ENCODE measurements at places on chromosomes 6 and 20. TPM values are rescaled to one million over a fixed set of nuclear protein-coding genes. Genes with fewer than 3 reads are reported as not detected.

DNA sequence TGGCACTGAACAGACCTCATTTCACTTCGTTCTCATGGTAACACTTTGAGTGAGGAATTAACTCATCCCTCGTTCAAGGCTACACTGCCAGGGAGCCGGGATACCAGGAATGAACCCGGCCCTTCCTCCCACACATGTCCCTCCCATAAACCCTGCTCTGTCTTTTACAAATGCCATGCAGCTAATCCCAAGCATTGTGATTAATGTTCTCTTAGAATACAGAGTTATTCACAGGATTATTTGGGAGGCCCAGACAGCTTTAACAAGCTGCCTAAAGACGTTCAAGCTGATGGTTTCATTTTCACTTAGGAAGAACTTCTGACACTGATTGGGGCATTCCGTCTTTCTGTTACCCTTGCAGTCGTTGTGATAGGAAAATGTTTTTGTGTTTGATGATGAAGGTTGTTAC, 42.5 kb upstream of the CD83 start:
- no peak for DNase-seq

DNA sequence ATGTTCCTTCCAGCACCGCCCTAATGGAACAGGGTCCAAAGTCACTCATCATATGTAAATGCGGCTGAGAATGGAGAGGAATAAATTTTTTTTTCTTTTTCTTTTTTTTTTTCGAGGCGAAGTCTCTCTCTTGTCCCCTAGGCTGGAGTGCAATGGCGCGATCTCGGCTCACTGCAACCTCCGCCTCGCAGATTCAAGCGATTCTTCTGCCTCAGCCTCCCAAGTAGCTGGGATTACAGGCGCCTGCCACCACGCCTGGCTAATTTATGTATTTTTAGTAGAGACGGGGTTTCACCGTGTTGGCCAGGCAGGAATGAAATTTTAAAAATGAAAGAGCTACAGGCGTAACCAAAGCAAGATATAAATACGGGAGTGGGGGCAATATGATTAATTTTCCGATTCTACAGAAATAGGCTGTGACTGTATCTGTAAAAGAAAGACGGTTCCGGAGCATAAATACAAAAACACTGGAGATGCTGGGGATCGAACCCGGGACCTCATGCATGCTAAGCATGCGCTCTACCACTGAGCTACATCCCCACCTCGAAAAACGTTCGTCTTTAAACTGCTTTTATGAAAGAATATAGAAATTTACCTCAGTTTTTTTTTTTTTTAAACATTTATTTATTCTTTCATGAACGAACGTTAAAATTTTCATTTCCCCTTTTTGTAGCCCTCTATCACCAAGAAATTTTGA, 132.2 kb downstream of the GPX5 start:
- peak; percentile 40 for DNase-seq

GRCh38 chr6:92806254-92806653, 613.1 kb downstream of the EPHA7 start:
- no peak for DNase-seq

- DNase-seq, result no peak
These were observed 80.9 kb upstream of the HTR1E start for GRCh38 chr6:86856379-86856778.

DNA sequence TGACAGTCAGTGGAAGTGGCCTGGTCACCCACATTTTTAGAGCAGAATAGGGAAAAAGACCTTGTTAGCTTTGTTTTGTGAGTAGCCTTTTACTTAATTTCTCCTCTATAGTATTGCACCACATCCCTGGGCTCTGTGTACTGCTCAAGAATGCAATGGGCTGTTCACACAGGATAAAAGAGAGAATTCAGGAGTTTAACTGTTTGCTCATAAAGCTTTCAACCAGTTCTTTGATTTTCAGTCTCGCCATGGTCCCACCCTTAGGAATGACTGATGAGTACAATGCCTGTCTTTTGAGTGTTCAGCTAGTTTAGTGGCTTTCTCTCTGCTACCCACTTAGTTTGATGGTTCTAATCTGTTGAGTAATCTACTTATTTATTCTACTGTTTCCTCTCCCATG, 129.7 kb downstream of the PLG start:
- DNase-seq, result no peak

- DNase-seq, result no peak
These were observed 958.8 kb downstream of the TFAP2A start for GRCh38 chr6:9455864-9456658.

GRCh38 chr20:1862663-1863053, 32.5 kb upstream of the SIRPA start:
- no peak for DNase-seq

CYP24A1 gene
- not detected for total RNA-seq

DNA sequence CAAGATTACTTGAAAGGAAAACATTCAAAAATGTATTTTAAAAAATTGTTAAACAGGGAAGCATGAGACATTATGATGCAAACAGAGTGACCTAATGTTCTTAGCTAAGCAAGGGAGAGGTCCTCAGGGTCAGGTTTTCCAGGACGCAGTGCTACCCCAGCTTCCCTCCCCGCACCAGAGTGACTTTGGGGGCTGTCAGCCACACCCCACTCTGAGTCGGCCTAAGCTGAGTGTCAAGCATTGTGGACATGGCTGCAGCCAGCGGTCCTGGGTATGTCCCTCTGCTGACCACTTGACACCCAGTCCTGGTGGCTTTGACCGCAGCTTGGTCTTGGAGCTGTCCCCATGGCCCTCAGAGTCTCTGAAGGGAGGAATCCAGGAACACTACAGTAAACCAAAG, 54.9 kb upstream of the CD93 start:
- no peak for DNase-seq

BLOC1S5 gene
- total RNA-seq, result 13.8 TPM

NHSL1 gene
- total RNA-seq, result 155 TPM

EYA4 gene
- 0.41 TPM for total RNA-seq

GRCh38 chr6:18400831-18401446, 13.8 kb downstream of the RNF144B start:
- no peak for DNase-seq

DNA sequence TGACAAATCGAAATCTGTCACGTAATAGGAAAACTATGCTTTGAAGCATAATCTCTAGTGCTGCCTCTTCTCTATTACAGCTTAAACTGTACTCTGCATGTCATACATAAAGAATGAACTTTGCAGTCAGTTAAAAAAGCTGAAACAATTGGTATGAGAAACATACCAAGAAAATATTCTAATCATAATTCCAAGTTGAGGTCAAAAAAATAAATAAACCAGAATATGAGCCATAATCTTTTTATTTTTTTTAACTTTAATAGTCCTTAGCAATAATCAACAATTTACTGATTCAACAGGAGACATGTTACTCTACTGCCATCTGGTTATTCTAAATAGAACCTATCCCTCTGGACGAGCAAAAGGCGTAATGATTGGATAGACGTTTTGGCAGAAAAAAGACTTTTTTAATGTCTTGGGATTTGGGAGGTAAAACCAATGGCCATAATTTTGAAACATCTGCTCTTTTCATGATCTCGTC, 224.4 kb upstream of the FLRT3 start:
- no peak for DNase-seq

- no peak for DNase-seq
These were observed 27.8 kb upstream of the CENPW start for GRCh38 chr6:126312013-126312665.

MYB gene
- total RNA-seq, result 82.8 TPM

- no peak for DNase-seq
These were observed 24.9 kb downstream of the PDYN start for GRCh38 chr20:1968964-1969363.

OXT gene
- 0.66 TPM for total RNA-seq

DNA sequence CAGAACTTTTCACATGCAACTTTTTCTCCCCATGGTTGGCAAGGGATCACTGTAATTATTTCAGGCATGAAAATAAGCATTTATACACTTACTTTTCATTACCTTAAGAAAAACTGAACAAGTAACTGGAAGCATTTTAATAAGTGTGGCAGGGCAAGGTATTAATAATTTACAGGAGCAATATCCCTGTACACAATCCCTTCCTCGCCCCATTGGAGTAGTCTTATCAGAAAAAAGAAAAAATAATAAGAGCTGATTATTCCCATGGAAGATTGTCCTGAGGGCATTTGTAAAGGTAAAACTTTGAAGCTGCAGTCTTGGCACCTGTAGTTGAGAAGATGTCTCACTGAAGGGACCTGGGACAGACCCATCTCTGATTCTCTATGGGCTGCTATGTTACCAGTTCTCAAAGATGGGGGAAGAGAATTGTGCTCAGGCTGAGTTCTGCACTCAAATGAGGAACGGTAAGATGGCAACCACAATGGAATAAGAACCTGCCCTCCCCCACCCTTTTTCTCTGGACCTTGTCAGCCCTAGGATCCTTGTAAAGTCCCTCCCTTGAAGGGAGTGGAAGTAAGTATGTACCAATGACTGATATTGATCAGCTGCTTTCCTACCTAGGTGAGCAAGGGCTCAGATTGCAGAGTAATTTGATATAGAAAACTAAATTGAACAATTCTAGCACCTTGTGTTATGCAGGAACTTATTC, 70.0 kb upstream of the AHI1 start:
- DNase-seq, result no peak

GRCh38 chr6:165109011-165109410, 200.4 kb downstream of the C6orf118 start:
- no peak for DNase-seq

DNA sequence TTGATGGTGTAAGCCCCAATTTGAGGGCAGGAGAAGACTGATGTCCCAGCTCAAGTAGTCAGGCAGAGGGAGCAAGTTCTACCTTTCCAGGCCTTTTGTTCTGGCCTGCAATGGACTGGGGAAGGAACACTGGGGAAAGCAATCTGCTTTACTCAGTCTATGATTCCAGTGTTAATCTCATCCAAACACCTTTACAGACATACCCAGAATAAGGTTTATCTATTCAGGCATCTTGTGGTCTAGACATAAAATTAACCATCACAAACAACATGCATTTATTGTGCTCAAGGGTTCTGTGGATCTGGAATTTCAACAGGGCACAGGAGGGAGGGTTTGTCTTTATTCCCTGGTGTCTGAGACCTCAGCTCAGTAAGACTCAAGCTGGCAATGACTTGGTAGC, 14.4 kb upstream of the RSPH3 start:
- no peak for DNase-seq

HMGN4 gene
- 58.6 TPM for total RNA-seq

GRM4 gene
- total RNA-seq, result not detected

- DNase-seq, result peak; percentile 45
These were observed 201.0 kb upstream of the CEP162 start for GRCh38 chr6:84428300-84428907.

DNA sequence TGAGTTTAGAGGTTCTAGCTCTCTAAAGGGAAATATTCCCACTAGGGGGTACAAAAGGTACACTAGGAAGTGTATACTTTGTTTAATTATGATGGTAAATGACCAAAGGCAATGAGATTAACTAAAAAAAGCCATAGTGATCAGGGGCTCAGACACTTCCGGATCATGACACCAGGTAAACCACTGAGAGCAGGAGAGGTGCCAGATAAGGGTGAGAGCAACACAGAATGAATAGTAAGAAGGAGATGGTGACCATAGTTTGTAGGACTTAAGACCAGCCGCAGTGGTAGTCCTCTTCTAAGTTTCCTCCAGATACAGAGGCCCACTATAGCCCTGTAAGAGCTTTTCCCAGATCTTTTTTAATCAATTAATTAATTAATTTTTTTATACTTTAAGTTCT, 40.8 kb downstream of the OR2J2 start:
- no peak for DNase-seq

DNA sequence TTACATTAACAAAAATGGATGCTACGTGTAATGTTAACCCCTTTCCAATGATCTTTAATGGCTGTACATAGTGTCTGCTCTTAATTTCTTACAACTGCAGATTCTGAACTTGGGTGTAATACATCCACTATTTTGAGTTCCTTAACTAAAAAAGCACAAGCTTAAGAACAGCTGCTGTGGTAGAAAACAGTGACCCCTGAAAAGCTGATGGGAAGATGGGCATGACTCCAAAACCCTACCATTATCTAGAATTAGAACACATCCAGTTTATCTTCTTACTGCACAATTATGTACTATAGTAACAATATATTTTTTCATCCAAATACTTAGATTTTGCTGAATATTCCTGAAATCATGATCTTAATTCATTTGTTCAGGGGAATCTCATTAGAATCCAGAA, 49.3 kb downstream of the LYRM4 start:
- no peak for DNase-seq

DNA sequence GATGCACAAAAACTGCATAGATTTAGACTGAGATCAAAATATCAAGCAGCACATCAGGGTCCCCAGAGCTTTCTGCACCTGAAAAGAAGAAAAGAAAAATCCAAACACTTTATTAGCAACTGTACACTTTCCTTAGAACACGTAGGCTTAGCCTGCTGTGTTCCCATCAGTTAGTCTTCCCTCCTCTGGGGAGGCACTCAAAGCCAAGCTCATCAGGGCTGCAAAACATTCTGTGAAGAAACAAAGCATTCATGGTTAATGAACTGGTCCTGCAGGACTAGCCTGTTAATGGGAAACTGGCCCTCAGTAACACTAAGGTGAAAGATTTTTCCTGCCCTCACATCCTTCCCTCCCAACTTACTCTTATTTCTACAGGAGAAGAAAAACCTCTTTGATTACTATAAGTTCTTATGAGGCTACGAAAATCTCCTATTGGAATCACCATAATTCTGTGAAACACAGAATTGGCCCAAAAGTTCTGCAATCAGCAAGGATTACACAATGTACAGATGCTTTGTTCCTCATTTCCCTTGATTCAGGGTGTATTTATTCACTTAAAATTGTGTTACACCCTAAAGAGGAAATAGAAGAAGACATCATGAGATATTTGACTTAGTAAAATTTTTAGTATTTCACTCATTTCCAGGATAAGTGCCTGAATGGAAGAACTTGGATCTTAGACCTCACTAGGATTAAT, 901.0 kb upstream of the MAP3K7 start:
- no peak for DNase-seq

DNA sequence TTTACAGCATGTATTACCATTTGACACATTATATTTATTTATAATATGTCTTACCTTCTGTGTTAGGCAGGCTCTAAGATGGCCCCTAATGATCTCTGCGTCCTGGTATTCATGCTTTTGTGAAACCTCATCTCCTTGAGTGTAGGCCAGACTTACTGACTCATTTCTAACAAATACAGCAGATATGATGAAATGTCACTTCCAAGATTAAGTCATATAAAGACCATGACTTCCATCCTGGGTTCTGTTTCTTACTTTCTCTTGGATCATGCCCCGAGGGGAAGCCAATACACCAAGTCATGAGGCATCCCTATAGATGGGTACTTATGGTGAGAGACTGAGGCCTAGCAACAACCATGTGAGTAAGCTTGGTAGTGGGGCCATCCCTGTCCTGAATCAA, 30.2 kb downstream of the ZHX3 start:
- no peak for DNase-seq

GRCh38 chr6:106870069-106870468, 104.5 kb downstream of the CD24 start:
- DNase-seq, result no peak

DNA sequence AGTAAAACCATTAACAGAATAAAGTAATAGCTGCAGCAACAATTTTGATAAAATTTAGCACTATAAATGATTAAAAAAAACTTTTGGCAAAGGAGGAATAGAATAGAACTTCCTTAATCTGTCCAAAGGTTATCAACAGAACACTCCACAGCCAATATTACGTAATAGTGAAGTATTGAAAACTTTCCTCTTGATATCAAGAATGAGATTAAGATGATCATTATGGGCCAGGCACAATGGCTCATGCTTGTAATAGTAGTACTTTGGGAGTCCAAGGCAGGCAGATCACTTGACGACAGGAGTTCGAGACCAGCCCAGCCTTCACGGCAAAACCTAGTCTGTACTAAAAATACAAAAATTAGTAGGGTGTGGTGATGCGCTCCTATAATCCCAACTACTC, 26.0 kb downstream of the SOBP start:
- no peak for DNase-seq
